ENCODE measurements at places on chromosomes 7 and 10.
A peak's percentile ranks its signal among the peaks of the same experiment; 100 is the strongest.

- no peaks in the 10 kb centered on the region for H3K4me1 ChIP-seq
- no peak overlapping the region for H3K27ac ChIP-seq
- no peaks in the 10 kb centered on the region for H3K36me3 ChIP-seq
- DNase-seq = no peak
- H3K27me3 ChIP-seq = no peaks in the 10 kb centered on the region
Measured at GRCh38 chr7:8831376-8831775, 398.0 kb downstream of the NXPH1 start.

- no peak overlapping the region for H3K4me3 ChIP-seq
- H3K27ac ChIP-seq = no peak overlapping the region
- H3K4me1 ChIP-seq = no peaks in the 10 kb centered on the region
- no peak for DNase-seq
- H3K36me3 ChIP-seq = peaks cover 34% of the 10 kb centered on the region
Measured at GRCh38 chr7:129213828-129214227, 11.0 kb upstream of the AHCYL2 start.

DNA sequence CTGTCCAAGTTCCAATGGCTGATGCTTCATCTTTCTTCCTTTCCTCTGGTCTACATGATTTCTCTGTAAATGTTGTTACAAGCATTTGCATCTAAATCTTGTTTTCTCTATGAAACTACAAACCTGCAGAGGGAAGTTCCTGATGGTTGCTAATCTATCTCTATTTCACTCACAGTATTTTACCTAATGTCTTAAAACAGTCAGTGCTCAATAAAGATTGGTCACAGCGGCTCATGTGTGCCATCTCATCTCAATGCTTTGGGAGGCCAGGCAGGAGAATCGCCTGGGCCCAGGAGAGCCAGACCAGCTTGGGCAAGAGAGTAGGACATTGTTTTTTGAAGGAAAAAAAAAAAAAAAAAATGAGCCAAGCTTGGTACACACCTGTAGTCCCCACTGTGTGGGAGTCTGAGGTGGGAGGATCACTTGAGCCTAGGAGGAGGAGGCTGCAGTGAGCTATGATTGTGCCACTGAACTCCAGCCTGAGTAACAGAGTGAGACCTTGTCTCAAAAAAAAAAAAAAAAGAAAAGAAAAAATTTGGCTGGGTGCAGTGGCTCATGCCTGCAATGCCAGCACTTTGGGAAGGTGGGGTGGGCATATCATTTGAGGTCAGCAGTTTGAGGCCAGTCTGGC, 71.3 kb upstream of the ARMC3 start:
- no peaks in the 10 kb centered on the region for H3K27me3 ChIP-seq
- no peak for DNase-seq
- no peaks in the 10 kb centered on the region for H3K36me3 ChIP-seq
- no peak overlapping the region for H3K4me3 ChIP-seq

- no peak overlapping the region for H3K27ac ChIP-seq
- H3K4me3 ChIP-seq = no peak overlapping the region
- H3K4me1 ChIP-seq = no peaks in the 10 kb centered on the region
- no peaks in the 10 kb centered on the region for H3K36me3 ChIP-seq
- H3K27me3 ChIP-seq = no peaks in the 10 kb centered on the region
- DNase-seq = no peak
Measured at GRCh38 chr10:62742536-62743061, 61.9 kb upstream of the ADO start.

DNA sequence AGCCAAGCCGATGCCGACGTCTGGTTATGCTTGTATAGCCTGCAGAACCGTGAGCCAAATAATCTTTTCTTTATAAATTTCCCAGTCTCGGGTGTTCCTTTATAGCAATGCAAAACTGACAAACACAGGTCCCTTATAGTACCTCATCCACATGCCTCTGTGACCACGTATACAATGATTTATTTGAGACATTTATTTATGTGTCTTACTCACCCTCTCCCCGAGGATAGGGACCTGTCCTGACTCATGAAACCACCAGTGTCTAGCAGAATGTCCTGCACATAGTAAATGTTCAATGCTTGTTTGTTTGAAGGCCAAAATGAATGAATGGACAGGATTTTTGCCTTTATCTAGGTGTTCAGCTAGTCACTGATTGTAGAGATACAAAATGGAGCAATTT, 147.9 kb upstream of the FZD8 start:
- no peaks in the 10 kb centered on the region for H3K27me3 ChIP-seq
- H3K4me3 ChIP-seq = no peak overlapping the region
- DNase-seq = no peak
- no peaks in the 10 kb centered on the region for H3K36me3 ChIP-seq
- peaks cover 7% of the 10 kb centered on the region for H3K4me1 ChIP-seq
- no peak overlapping the region for H3K27ac ChIP-seq

DNA sequence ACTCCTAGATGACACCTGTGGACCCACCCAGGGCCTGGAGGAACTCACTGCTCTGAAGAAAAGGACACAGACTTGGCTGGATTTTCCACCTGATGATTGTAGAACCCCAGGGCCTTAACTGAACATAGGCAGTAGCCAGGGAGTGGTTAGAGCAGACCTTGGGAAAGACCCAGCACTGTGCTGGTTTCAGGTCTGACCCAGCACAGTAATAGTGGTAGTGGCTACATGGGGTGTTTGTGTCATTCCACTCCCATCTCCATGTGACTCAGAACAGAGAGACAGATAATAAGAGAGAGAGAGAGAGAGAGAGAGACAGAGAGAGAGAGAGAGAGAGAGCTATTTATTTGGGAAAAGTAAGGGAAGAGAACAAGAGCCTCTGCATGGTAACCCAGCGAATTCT, 239.1 kb upstream of the MEOX2 start:
- H3K27me3 ChIP-seq = no peaks in the 10 kb centered on the region
- DNase-seq = no peak
- no peak overlapping the region for H3K27ac ChIP-seq
- no peak overlapping the region for H3K4me3 ChIP-seq
- H3K36me3 ChIP-seq = no peaks in the 10 kb centered on the region
- no peaks in the 10 kb centered on the region for H3K4me1 ChIP-seq

- DNase-seq = no peak
- no peak overlapping the region for H3K27ac ChIP-seq
- H3K27me3 ChIP-seq = no peaks in the 10 kb centered on the region
- peaks cover 19% of the 10 kb centered on the region for H3K4me1 ChIP-seq
Measured at GRCh38 chr7:96637522-96637921, 72.1 kb downstream of the SEM1 start.

GRCh38 chr10:983971-984655, 4.1 kb upstream of the GTPBP4 start:
- no peak overlapping the region for H3K4me3 ChIP-seq
- no peak for DNase-seq
- no peak overlapping the region for H3K27ac ChIP-seq
- peaks cover 7% of the 10 kb centered on the region for H3K36me3 ChIP-seq

GRCh38 chr7:522071-522950, 2.7 kb upstream of the PDGFA start:
- H3K27ac ChIP-seq = peak overlapping the region; percentile 99
- no peaks in the 10 kb centered on the region for H3K4me1 ChIP-seq
- no peaks in the 10 kb centered on the region for H3K27me3 ChIP-seq
- H3K4me3 ChIP-seq = peak overlapping the region; percentile 47
- H3K36me3 ChIP-seq = no peaks in the 10 kb centered on the region

DNA sequence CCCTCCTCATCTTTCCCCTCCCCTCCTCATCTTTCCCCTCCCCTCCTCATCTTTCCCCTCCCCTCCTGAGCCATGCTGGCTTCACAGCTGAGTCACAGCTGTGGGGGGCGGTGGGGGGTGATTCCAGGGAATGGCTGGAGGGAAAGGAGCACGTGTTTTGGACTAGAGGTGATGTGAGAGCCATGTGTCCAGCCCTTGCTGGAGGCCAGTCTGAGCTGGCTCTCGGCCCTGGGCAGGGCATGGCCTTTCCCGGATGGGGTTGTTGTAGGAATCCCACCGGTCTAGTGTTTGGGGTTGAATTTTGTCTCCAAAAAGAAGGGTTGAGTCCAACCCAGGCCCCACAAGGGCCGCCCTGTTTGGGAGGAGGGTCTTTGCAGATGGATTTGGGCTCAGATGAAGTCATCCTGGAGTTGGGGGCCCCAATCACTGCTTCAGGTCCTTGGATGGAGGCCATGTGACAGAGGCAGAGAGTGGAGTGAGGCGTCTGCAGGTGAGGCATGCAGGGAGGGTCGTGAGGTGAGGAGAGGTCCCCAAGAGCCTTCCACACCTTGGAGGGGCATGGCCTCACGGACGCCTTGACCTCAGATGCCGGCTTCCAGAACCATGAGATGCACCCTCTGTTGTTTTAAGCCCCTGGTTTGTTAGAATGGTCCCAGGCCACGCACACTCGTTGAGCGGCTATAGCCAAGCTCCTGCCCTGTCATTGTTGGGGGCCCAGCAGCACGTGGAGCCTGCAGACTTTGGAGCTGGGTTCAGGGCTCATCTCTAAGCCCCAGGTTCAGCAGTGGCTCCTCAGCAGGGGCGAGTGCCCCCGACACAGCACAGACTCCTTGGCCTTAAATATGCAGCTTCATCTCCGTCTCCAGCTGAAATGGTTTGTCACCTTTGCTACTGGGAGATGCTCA, 101.6 kb downstream of the DNAJB6 start:
- no peaks in the 10 kb centered on the region for H3K27me3 ChIP-seq
- peak; percentile 48 for DNase-seq
- no peak overlapping the region for H3K27ac ChIP-seq
- H3K4me3 ChIP-seq = no peak overlapping the region
- H3K4me1 ChIP-seq = no peaks in the 10 kb centered on the region

DNA sequence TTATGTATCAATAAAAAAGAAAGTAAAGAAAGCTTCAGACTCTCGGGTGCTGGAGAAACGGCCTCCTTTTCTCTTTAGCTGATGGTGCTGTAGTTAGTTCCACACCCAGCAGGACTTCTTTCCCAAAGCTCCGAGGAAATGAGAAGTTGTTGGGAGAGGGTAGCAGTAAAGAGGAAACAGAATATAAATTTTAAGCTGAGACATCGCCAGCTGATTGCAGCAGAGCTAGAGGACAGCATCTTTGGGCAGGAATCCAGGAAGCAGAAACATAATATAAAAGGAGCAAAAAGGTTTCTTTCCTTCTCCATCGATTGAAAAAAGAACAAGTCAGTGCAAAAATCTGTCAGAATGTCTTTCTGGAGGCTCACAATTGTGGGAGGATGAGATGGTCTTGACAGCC, 616.9 kb upstream of the FOXK1 start:
- H3K36me3 ChIP-seq = no peaks in the 10 kb centered on the region
- no peak for DNase-seq
- H3K27me3 ChIP-seq = no peaks in the 10 kb centered on the region
- H3K27ac ChIP-seq = no peak overlapping the region
- H3K4me1 ChIP-seq = no peaks in the 10 kb centered on the region
- H3K4me3 ChIP-seq = no peak overlapping the region

DNA sequence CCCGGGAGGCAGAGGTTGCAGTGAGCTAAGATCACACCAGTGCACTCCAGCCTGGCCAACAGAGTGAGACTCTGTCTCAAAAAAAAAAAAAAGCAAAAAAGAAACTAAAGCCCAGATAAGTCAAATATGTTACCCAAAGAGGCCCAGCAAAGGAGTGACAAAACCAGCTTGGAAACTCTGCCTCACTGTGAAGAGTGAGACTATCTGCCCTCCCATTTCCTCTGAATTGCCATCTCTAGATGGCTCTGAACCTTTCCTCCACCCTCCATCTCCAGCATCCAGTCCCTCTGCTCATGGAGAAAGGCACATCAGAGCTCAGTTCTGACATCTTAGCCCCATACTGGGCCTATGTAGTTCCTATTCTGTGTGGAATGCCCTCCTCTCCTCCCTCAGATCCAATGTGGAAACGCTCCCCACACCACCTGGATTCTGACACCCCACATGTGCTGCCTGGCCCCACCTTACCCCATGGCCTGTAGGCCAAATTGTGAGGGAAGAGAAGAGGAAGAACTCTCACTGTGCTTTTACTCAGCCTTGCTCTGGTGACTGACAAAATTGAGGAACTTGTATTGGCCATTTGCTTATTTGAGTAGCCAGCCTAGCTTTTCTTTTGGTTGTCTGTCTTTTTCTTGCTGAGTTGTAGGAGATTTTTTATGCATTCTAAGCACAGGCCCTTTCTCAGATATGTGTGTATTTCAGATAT, 18.0 kb upstream of the NUDCD3 start:
- H3K27me3 ChIP-seq = peaks cover 6% of the 10 kb centered on the region
- no peak overlapping the region for H3K27ac ChIP-seq
- peaks cover 5% of the 10 kb centered on the region for H3K36me3 ChIP-seq

DNA sequence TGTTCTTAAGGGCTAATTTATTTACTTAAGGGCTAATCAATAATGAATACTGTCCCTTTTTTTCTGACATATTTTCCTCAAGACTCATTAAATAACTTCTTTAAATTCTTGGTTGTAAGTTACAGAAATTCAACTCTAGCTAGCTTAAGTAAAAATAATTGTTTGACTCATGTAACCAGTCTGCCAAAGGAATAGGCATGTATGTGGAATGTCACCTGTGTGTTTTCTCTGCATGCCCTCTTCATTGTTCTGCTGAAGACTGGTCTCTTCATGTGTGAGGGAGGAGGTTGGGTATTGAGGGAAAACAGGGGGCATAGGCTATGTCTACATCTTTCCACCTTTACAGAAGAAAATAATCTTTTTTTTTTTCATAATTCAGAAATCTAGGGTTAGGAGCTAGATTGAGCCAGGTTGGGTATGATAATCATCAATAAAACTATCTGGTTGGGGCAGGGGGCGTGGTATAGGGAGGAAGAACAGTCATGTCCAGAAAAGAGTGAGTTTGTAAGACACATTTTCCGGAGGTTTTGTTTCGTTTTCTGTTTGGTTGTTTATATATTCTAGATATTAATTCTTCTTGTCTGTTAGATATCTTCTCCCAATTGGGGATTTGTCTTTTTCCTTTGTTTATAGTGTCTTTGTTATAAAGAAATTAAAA, 37.9 kb downstream of the EXOC4 start:
- H3K4me3 ChIP-seq = no peak overlapping the region
- H3K4me1 ChIP-seq = no peaks in the 10 kb centered on the region
- no peaks in the 10 kb centered on the region for H3K27me3 ChIP-seq
- no peak for DNase-seq

GRCh38 chr10:101222683-101223273, 6.5 kb downstream of the LBX1 start:
- no peak for DNase-seq
- peaks cover 11% of the 10 kb centered on the region for H3K27me3 ChIP-seq
- H3K4me1 ChIP-seq = peaks cover 57% of the 10 kb centered on the region
- H3K27ac ChIP-seq = no peak overlapping the region
- H3K36me3 ChIP-seq = no peaks in the 10 kb centered on the region
- peak overlapping the region; percentile 32 for H3K4me3 ChIP-seq

- no peaks in the 10 kb centered on the region for H3K36me3 ChIP-seq
Measured at GRCh38 chr7:105580022-105580740, 1.1 kb downstream of the EFCAB10 start.

DNA sequence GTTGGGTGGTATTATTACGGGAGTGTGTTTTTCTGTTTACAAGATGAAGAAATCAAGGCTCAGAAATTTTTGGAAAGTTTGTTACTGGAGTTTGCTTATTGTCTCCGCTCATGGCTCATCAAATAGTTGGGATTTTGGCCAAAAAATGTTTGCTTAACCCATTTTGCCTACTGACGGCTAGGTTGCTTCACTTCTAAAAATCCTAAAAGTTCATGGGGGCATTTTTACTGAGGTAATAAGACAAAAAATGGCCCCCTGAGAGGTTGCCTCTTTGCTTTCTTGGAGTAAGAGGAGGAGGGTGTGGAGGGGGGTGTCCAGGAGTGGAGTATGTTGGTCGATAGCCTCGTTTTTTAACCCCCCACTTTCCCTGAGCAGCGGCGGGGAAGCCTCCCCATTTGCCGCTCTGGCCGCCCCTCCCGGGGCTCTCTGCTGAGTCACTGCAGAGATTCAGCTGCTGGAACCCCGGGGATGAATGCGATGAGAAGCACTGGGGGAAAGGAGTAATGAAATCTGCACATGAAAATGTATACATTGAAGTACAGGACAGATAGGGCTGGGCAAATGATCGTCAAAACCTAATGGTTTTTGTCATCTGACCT, 1.5 kb downstream of the MEST start:
- H3K36me3 ChIP-seq = peaks cover 9% of the 10 kb centered on the region
- no peaks in the 10 kb centered on the region for H3K27me3 ChIP-seq
- no peaks in the 10 kb centered on the region for H3K4me1 ChIP-seq
- no peak for DNase-seq

Measured in tibial artery (tissue), 4 donors.